Osteoblast (primary cell): ENCODE measurements at places on chromosomes 3 and 15. TPM values are rescaled to one million over a fixed set of nuclear protein-coding genes. Genes with fewer than 3 reads are reported as not detected.

The CFAP161 gene
- total RNA-seq = under 0.01 and 0.88 TPM in 2 replicates

The RASGRF1 gene
- total RNA-seq = under 0.01 TPM in 1 of 2 replicates, not detected in the other

The LARP6 gene
- 76.0 and 77.4 TPM in 2 replicates for total RNA-seq

The EPHB1 gene
- total RNA-seq = 0.36 and 1.5 TPM in 2 replicates

The WWTR1 gene
- 79.3 and 84.7 TPM in 2 replicates for total RNA-seq

The GOLGA6L10 gene
- total RNA-seq = 1.4 and 1.5 TPM in 2 replicates

The SPATA12 gene
- not detected in 2 replicates for total RNA-seq

The RYR3 gene
- total RNA-seq = not detected in 2 replicates

The TGM4 gene
- total RNA-seq = not detected in 2 replicates

The RASL12 gene
- total RNA-seq = under 0.01 and 0.36 TPM in 2 replicates
